Activated CD8-positive, alpha-beta T cell treated with anti-CD3 and anti-CD28 coated beads for 36 hours (primary cell): ENCODE measurements at places on chromosomes 13 and 19. TPM values are rescaled to one million over a fixed set of nuclear protein-coding genes. Genes with fewer than 3 reads are reported as not detected.
A peak's percentile ranks its signal among the peaks of the same experiment; 100 is the strongest.

DNA sequence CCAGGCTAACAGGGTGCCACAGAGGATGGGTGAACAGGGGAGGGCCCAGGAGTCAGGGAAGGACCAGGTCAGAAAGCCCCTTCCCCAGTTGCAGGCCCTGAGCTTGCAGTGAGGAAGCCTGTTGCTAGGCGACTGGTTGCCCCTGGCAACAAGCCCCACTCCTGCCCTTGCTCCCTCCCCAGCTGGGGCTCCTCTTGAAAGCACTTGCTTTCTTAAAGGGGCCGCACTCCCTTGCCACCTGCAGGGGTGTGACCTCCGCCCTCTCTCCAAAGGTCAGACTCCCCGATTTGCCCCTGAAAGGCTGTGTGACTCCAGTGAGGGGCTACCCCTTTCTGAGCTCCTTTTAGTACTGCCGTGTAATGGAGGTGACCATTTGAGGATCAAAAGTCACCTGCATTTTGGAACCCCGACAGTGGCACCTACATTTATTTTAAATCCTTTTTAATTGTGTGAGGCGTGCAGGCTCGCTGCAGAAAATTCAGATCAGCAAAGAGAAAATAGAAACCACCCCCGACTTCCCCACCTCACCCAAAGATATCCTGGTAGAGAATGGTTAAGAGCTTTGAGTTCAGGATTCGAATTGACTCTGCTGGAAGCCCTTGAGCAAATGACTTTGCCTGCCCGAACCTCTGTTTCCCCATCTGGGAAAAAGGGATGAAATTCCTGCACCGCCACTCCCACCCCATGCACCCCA lies 4.8 kb downstream of the FCHO1 start:
- H3K27ac ChIP-seq: peak overlapping the region; percentile 82
- H3K4me1 ChIP-seq: peaks cover 44% of the 10 kb centered on the region
- peak; percentile 82 for DNase-seq
- H3K4me3 ChIP-seq: no peak overlapping the region
- H3K36me3 ChIP-seq: peaks cover 40% of the 10 kb centered on the region

DNA sequence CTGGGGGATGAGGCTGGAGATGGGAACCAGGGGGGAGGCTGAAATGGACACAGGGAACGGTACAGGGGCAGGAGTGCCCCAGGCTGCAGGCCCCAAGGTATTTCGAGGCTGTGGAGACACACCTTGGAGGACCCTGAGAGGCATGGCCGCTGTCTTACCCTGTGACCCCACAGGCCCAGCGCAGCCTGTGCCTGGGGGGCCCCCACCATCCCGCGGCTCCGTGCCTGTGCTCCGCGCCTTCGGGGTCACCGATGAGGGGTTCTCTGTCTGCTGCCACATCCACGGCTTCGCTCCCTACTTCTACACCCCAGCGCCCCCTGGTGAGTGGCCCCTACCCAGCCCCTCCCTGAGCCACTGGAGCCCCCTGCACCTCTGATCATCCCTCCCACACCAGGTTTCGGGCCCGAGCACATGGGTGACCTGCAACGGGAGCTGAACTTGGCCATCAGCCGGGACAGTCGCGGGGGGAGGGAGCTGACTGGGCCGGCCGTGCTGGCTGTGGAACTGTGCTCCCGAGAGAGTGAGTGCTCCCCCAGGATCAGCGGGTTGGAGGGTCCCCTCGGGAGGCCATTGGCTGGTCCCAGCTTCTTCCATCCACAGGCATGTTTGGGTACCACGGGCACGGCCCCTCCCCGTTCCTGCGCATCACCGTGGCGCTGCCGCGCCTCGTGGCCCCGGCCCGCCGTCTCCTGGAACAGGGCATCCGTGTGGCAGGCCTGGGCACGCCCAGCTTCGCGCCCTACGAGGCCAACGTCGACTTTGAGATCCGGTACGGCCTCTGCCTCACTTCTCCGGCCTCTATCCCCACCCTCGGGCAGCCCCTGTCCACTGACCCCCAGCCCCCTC lies 16.9 kb upstream of the SPIB start:
- no peaks in the 10 kb centered on the region for H3K4me1 ChIP-seq
- H3K27ac ChIP-seq: no peak overlapping the region
- peaks cover 33% of the 10 kb centered on the region for H3K36me3 ChIP-seq
- no peak overlapping the region for H3K4me3 ChIP-seq
- DNase-seq: no peak

DNA sequence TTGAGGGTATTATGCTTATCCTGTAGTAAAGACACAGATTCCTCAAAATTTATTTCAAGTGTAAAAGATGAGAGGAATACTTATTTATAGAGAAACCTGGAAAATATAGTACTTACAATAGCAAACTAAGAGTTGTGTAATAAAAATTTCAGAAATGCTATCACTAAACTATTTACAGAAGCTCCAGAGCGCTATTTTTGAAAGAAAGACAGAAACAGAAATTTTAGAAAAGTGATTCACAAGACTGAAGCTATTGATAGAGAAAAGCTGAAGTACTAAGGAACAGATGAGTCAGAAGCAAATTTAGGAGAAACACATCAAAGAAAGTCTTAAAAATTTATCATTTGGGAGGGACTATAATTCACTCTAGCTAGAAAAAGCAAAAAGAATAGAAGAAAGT lies 1174.2 kb downstream of the DIAPH3 start:
- no peak overlapping the region for H3K27ac ChIP-seq
- H3K4me1 ChIP-seq: no peaks in the 10 kb centered on the region
- no peaks in the 10 kb centered on the region for H3K36me3 ChIP-seq

- H3K4me1 ChIP-seq: peaks cover 18% of the 10 kb centered on the region
- H3K36me3 ChIP-seq: no peaks in the 10 kb centered on the region
- no peak overlapping the region for H3K27ac ChIP-seq
Observed at GRCh38 chr19:39299404-39299803, 3.2 kb downstream of the IFNL1 start.

GRCh38 chr19:15640904-15641597 lies 354 bp downstream of the CYP4F3 start:
- no peak overlapping the region for H3K4me3 ChIP-seq
- no peaks in the 10 kb centered on the region for H3K4me1 ChIP-seq
- H3K36me3 ChIP-seq: no peaks in the 10 kb centered on the region
- DNase-seq: no peak

GRCh38 chr19:32287811-32288227 lies 57.6 kb upstream of the ZNF507 start:
- H3K4me3 ChIP-seq: no peak overlapping the region
- peak; percentile 53 for DNase-seq
- no peak overlapping the region for H3K27ac ChIP-seq
- H3K36me3 ChIP-seq: no peaks in the 10 kb centered on the region
- H3K4me1 ChIP-seq: no peaks in the 10 kb centered on the region

DNA sequence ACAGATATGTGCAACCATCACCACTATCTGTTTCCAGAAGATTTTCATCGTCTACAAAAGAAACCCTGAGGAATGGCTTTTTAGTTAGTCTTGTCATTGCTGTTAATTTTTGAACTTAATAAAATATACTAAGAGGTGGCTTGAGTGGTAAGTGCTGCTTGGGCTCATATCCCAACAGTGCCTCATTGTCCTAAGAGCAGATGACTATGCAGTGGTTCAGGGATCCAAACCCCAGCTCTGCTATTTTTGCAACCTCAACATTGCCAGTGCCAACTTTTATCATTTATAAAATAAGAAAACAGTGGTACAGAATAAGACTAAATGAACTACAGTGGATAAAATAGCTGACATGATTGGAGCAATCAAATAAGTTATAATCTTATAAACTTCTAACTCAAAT lies 123.2 kb upstream of the SLC7A1 start:
- peaks cover 16% of the 10 kb centered on the region for H3K27me3 ChIP-seq
- H3K4me3 ChIP-seq: no peak overlapping the region
- DNase-seq: no peak
- H3K36me3 ChIP-seq: no peaks in the 10 kb centered on the region
- no peak overlapping the region for H3K27ac ChIP-seq

DNA sequence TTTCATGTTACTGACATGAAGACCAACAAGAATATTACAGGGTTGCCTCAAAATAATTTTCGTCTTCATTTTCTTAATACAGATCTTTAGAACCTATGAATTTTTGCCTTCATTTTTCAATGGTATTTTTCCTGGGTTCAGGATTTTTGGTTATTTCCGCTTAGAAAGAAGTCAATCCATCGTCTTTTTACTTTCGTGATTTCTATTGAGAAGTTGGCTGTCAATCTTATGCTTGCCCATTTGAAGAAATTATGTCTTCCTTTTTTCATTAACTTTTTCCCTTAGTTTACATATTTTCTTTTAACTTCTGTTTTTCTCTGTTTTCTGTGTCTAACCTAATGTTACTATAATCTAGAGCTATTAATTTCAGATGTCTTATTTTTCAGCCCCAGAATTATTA lies 868.9 kb upstream of the SLC10A2 start:
- no peaks in the 10 kb centered on the region for H3K36me3 ChIP-seq
- H3K27ac ChIP-seq: no peak overlapping the region
- H3K4me3 ChIP-seq: no peak overlapping the region
- DNase-seq: no peak
- no peaks in the 10 kb centered on the region for H3K4me1 ChIP-seq

- H3K36me3 ChIP-seq: peaks cover 3% of the 10 kb centered on the region
- no peaks in the 10 kb centered on the region for H3K27me3 ChIP-seq
- H3K4me3 ChIP-seq: no peak overlapping the region
- H3K4me1 ChIP-seq: peaks cover 27% of the 10 kb centered on the region
Observed at GRCh38 chr19:18101268-18101667, 3.7 kb downstream of the MAST3 start.

GRCh38 chr13:82962397-82962796 lies 919.9 kb downstream of the SLITRK1 start:
- H3K27ac ChIP-seq: no peak overlapping the region
- H3K4me1 ChIP-seq: no peaks in the 10 kb centered on the region
- no peaks in the 10 kb centered on the region for H3K27me3 ChIP-seq
- H3K4me3 ChIP-seq: no peak overlapping the region

DNA sequence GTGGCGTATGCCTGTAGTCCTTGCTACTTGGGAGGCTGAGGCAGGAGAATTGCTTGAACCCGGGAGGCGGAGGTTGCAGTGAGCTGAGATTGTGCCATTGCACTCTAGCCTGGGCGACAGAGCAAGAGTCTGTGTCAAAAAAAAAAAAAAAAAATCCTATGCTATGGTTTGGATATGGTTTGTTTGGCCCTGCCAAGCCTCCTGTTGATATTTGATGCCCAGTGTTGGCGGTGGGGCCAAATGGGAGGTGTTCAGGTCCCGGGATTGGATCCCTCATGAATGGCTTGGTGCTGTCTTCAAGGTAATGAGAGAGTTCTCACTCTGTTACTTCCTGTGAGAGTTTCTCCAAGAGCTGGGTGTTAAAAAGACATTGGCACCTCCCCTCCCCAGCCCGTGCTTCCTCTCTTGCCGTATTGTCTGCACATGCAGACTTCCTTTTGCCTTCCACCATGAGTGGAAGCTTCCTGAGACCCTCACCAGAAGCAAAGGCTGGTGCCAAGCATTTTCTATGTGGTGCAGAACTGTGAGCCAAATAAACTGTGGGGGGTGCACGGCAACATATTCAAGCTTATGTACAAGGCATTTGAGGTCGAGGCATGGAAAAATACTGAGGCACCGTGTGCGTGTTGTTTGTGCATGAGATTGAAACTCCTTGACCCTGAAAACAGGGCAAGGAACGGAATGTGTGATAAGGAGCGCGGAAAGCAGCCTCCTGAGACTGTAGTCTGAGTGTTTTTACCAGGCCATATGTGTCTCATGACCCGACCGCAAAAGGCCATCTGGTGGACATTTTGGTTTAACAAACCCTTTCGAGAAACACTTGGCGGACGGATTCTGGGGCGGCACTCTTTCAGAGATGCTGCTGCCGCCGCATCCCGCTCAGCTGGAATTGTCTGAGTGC lies 7.3 kb downstream of the SIGLEC9 start:
- peaks cover 57% of the 10 kb centered on the region for H3K4me1 ChIP-seq
- H3K27me3 ChIP-seq: no peaks in the 10 kb centered on the region
- peaks cover 5% of the 10 kb centered on the region for H3K36me3 ChIP-seq
- peak overlapping the region; percentile 49 for H3K4me3 ChIP-seq

GRCh38 chr19:18340990-18341868 lies 831 bp downstream of the PGPEP1 start:
- H3K4me3 ChIP-seq: peak overlapping the region; percentile 70
- H3K27ac ChIP-seq: peak overlapping the region; percentile 82
- peak; percentile 88 for DNase-seq
- H3K4me1 ChIP-seq: peaks cover 17% of the 10 kb centered on the region

DNA sequence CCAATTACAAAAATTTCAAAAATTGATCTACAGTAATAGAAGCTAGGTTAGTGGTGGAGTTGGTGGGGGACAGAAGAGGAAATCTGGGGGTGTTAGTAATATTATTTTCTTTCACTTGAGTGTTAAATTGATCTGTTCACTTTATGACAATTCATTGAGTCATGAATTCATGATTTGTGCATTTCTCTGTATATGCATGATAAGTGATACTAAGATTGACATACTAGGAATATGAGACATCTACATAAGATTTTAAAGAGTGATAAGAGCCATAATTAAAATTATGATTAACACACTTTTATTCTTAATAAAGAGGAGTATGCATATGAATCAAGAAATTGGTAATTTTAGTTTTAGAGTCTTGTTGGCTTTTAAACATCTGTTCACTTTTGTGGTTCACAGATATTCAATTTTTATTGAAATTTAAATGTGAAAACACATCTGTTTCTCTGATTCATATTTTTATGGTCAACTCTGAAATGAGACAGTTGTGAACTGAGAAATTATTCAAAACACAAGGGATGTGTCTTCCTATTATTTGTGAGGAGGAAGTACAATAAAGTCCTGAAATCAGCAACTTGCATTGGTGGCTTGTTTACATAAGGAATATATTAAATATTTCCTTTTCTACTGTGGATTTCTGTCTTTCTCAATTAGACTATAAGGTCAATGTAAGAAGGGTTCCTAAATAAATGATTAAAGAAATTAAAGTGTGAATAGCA lies 196.5 kb downstream of the ITGBL1 start:
- H3K36me3 ChIP-seq: no peaks in the 10 kb centered on the region
- no peak overlapping the region for H3K4me3 ChIP-seq
- no peak for DNase-seq
- H3K27me3 ChIP-seq: peaks cover 16% of the 10 kb centered on the region
- no peaks in the 10 kb centered on the region for H3K4me1 ChIP-seq

- H3K4me1 ChIP-seq: no peaks in the 10 kb centered on the region
- no peak overlapping the region for H3K4me3 ChIP-seq
- no peaks in the 10 kb centered on the region for H3K36me3 ChIP-seq
- H3K27me3 ChIP-seq: no peaks in the 10 kb centered on the region
Observed at GRCh38 chr13:20988909-20989655, 72.3 kb downstream of the LATS2 start.

GRCh38 chr13:30739761-30740642 lies 4.7 kb downstream of the ALOX5AP start:
- H3K36me3 ChIP-seq: peaks cover 16% of the 10 kb centered on the region
- peaks cover 2% of the 10 kb centered on the region for H3K27me3 ChIP-seq
- peak; percentile 89 for DNase-seq
- H3K4me3 ChIP-seq: peak overlapping the region; percentile 67
- peak overlapping the region; percentile 87 for H3K27ac ChIP-seq

- H3K36me3 ChIP-seq: no peaks in the 10 kb centered on the region
- no peak overlapping the region for H3K4me3 ChIP-seq
- H3K27ac ChIP-seq: no peak overlapping the region
- H3K27me3 ChIP-seq: peaks cover 6% of the 10 kb centered on the region
- H3K4me1 ChIP-seq: no peaks in the 10 kb centered on the region
- DNase-seq: no peak
Observed at GRCh38 chr13:35723053-35723461, 246.6 kb upstream of the MAB21L1 start.

- peaks cover 9% of the 10 kb centered on the region for H3K36me3 ChIP-seq
- H3K27me3 ChIP-seq: no peaks in the 10 kb centered on the region
- H3K4me1 ChIP-seq: peaks cover 2% of the 10 kb centered on the region
- no peak for DNase-seq
- no peak overlapping the region for H3K27ac ChIP-seq
- H3K4me3 ChIP-seq: no peak overlapping the region
Observed at GRCh38 chr19:5155586-5156210, 184.9 kb downstream of the PTPRS start.

The ACER1 gene
- total RNA-seq: not detected

The USE1 gene
- total RNA-seq: 26.5 TPM

The NLRP4 gene
- total RNA-seq: not detected

The SGCG gene
- not detected for total RNA-seq

The LYL1 gene
- total RNA-seq: 4.8 TPM

The UPK1A gene
- total RNA-seq: 1.8 TPM

The CYP4F8 gene
- total RNA-seq: not detected
